ENCODE measurements at places on chromosomes 3 and 15. TPM values are rescaled to one million over a fixed set of nuclear protein-coding genes. Genes with fewer than 3 reads are reported as not detected.

The EPHA3 gene
- 27.7 TPM for total RNA-seq

The UBE2E2 gene
- 115 TPM for total RNA-seq

The TRIM71 gene
- total RNA-seq, result 0.52 TPM

The ZKSCAN7 gene
- 15.7 TPM for total RNA-seq

The GADL1 gene
- 25.1 TPM for total RNA-seq

The NOX5 gene
- total RNA-seq, result under 0.01 TPM

The FANCD2OS gene
- total RNA-seq, result not detected

The EPHB3 gene
- 27.7 TPM for total RNA-seq
